Fibroblast of skin of scalp (primary cell): ENCODE measurements at places on chromosomes 2 and 18.

DNA sequence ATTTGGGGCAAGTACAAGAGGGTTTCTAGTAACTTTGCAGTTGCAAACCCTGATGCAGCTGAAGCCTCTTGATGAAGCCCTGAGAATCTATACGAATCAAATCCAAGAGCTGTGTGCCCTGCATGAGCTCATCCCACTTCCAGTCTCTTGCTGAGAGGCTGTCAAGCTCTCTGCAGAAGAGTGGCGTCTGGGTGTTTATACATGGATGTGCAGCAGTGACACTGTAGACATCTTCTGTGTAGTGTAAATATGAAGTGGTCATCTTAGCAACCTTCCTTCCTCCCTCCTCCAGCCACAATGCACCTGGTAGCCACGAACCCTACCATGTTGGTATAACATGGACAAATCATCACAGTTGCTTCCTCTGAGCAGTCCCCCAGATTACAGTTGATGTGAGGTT is 18.4 kb upstream of the KIAA2012 start:
- no peak for DNase-seq

DNA sequence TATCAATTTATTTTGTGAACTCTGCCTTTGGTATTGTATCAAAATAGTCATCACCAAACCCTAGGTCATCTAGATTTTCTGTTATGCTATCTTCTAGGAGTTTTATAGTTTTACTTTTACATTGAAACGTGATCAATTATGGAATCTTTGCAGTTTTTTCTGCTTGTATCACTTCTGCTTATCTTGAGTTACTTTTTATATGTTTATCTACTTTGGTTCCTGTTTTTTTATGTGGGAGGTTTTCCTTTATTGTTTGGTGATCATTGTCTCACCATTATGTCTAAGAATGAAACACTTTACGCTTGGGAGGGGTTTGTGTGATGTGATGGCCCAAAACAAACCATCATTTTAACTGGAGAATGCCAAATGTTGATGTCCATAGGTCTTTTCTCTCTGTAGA is 261.2 kb downstream of the SPAG16 start:
- DNase-seq, result no peak

DNA sequence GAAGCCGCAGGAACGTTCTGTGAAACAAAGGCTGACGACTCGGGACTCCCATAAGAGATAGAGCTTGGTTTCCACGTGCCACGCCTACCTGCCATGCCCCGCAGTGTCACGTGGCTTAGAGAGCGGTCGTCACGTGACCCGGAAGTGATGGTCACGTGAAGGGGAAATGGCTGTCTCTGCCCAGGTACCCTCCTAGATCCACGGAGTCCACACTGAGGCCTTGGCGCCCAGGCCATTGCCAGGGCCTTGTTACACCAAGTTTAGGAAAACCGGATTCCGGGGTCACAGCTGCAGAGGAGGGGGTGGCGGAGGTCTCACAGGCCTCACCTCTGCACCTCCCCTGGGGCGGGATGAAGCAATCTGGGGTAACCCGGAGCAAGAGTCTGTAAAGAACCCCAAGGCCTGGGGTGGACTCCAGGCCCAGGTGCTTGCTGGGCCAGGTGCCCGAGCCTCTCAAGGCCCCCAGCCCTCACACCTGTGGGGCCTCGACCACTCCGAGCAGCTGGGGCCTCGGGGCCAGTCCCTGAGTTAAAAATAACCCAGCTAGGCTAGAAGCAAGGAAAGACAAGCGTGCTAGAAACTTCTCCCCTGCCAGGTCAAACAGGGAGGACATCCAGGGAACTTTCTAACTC is 113.5 kb upstream of the ZNF236 start:
- no peak for DNase-seq

GRCh38 chr2:240248721-240249422 is 108.4 kb upstream of the OTOS start:
- no peak for DNase-seq

DNA sequence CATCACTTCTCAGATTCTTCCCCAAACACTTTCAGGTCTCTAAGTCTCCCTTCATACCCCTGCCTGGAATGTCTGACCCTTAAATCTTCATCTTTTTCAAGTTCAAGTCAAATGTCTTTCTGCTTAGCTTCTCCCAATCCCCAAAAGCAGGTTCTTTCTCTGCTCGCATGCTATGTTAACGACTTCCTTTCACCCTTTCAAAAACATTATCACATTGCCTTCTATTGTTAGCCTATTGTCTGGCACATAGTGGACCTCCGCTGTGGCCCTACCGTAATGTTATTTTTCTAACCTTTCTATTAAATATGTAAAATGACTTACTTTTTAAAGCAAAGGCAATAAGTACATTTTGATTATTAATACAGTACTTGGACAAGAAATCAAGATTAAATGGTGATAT is 2.2 kb downstream of the CDKL4 start:
- DNase-seq, result no peak

- peak; percentile 45 for DNase-seq
These were observed 15.0 kb upstream of the ELOA2 start for GRCh38 chr18:47050468-47050867.

- DNase-seq, result no peak
These were observed 176.0 kb downstream of the DIS3L2 start for GRCh38 chr2:232137356-232138147.

- no peak for DNase-seq
These were observed 50.5 kb downstream of the LAMA1 start for GRCh38 chr18:7066965-7067555.

- DNase-seq, result no peak
These were observed 12.9 kb downstream of the GPR17 start for GRCh38 chr2:127658641-127659407.

DNA sequence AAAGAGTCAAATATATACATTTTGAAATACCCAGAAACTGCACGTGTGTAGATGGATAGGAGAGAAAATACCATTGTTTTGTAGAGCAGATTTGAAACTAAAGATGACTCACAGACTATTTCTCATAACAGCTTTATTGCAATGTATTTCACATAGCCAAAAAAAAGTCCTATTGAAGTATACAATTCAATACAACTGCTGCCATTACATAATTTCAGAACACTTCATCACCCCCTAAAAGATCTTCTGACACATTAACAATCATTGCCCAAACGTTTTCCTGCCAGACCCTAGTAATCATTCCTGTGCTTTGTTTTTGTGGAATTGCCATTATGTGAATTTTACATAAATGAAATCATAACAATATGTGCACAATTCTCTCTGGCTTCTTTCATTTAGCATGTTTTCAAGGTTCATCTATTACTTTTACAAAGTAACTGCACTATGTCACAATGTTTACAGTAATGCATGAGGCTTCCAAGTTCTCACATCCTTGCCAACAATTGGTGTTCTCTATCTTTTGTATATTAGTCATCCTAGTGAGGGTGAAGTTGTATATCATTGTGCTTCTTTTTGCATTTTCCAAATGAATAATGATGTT is 378.6 kb upstream of the CWC22 start:
- DNase-seq, result peak; percentile 12

DNA sequence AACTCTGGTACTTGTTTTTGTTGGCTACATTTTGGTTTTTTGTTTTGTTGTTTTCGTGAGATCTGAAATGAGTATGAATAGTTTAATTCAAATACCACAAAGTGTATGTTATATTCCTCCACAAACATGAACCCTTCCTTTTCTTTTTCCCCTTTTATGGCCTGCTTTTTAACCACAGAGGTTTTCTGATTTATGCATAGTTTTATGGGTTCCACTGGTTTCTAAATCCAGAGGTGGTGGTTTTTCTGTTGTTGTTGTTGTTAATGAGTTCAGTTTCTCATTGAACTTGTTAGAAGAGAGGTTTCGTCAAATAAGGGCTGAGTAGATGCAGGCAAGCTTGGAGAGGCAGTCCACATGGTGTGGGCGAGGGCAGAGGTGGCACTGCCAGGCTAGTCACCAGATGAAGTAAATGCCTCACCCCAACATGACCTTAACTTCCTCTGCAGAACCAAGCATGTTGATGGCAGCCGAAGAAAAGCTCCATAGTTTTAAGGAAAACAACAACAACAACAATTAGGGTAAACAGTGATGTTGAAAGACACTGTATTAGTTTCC is 72.5 kb downstream of the RIF1 start:
- DNase-seq, result no peak

GRCh38 chr18:42165922-42166513 is 211.0 kb downstream of the PIK3C3 start:
- no peak for DNase-seq

DNA sequence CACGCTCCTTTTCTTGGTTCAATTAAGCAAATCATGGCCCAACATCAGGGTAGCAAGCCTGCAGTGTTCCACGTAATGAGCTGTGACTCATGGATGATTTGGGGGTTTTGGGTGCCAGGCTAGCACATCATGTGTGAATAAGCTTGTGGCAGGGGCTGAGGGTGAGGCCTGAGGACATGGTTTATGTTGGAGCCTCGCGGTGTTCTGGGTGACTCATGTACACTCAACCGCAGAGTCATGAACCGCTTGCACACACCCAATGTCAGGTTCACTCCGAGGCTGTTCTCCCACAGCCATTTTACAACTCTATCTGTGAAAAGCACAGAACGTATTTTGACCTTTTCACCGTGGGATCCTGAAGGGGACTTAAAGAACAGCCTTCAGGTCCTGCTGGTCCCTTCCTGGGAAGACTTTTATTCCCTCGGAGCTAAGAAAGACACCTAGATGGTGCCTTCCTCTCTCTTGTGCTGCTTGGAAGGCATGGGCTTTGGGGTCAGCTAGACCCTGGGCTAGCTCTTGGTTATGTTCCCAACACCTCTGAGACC is 139.9 kb upstream of the ZEB2 start:
- peak; percentile 80 for DNase-seq

GRCh38 chr2:74177696-74178095 is 983 bp downstream of the MOB1A start:
- no peak for DNase-seq

DNA sequence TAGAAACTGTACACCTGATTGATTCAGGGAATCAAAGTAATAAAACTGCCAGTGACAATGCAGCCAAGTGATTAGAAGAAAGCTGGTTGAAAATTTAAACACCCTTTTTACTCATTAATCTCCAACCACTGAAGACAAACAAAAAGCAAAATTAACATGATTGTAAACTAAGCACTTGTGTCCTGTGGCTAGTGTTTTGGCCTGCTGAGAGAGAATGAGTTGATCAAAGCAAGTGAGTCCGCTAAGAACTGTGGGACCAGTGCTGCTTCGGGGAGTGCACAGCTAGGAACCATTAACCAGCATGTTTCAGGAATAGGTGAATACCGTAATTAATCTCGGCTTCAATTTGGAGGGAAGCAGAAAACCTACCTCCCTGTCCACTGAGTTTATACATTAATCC is 13.6 kb upstream of the PAPOLG start:
- no peak for DNase-seq

DNA sequence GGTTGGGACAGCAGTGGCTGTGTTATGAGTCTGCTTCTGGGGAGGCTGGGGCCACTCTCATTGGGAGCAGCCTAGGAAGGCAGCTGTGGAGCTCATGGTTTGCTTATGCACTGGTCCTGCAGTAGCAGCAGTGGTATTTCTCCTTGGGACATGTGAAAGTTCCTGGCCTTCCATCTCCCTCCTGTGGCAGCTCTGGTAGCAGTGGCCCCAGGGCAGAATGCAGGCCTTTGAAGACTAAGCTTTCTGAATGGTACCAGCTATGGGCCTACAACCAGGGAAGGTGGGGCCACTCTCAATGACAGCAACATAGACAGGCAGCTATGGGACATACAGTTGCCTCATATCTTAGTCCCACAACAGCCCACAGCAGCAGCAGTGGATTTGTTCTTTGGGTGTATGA is 117.3 kb upstream of the VWC2L start:
- no peak for DNase-seq

- DNase-seq, result peak; percentile 17
These were observed 15.7 kb downstream of the GPR35 start for GRCh38 chr2:240640939-240641338.

DNA sequence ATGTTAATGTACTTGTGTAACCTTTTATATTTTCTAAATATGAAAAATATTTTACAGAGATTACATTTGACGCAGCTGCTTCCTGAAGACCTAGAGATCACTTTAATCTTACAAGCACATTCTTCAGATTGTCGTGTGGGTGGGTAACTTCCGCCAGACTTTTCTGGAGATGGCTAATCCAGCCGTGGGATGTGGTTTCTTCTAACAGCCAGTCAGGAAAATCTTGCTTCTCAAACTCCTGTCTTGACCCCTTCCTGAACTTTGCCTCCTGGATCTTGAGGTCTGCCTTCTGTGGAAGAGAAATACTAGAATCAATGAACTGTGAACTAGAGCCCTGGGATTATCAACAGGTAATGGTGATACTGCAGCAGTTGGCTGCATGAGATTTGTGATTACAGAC is 401.6 kb upstream of the TNP1 start:
- DNase-seq, result peak; percentile 18

GRCh38 chr2:238134393-238134785 is 4.1 kb upstream of the KLHL30 start:
- DNase-seq, result no peak

DNA sequence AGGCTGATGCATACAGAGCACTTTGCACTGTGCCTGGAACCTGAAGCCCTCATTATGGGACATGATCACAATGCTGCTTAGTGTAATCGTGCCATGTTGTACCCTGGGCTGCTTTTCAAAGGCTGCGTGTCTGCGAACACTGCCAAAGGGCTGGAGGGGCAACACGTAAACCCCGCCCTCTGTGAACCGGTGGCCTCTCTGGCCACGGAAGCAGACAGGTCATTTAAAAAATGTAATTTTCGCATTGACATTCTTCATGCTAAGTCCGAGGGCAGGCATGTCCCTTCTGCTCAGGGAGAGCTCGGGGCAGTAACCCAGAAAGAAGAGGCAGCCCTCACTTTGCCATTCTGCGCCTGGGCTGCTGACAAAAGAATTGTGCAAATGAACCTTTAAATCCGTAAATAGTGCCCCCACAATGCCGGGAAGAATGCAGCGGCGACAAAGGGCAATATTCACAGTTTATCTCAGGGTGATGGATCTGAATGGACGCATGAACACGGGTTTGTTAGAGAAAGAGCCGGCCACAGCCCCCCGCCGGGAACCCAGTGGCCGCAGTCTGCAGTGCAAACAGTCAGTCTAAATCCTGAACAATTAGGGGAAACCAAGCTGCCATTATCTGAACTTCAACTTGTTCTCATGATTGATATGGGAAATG is 226.1 kb downstream of the MYCN start:
- DNase-seq, result no peak

GRCh38 chr18:45522371-45522770 is 92.9 kb upstream of the SLC14A2 start:
- DNase-seq, result peak; percentile 87

DNA sequence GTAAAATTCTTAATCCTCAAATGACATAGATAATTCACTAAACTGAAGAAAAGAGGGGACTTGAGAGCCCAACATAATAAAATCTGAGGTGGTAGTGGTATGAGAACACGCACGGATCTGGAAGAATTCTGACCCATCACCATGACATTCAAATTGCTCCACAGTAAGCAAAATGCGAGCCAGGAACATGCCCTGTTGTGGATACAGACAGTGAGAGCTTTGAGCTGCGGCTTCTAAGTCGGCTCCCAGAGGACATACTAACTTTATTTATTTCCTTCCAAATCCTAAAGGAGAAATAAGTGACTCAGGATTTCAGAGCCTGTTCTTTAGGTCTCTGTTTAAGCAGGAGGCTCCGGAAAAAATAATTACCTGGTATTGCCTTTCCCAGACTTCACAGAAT is 143.4 kb upstream of the SMAD7 start:
- DNase-seq, result peak; percentile 72
